Stimulated activated CD8-positive, alpha-beta memory T cell treated with anti-CD3 and anti-CD28 coated beads, Interleukin-15, amount 100 ng/mL, for 48 hours (primary cell): ENCODE measurements at places on chromosomes 5 and 9.
A peak's percentile ranks its signal among the peaks of the same experiment; 100 is the strongest.

- no peak for DNase-seq
Measured at GRCh38 chr9:37215381-37215780, 95.0 kb downstream of the ZCCHC7 start.

DNA sequence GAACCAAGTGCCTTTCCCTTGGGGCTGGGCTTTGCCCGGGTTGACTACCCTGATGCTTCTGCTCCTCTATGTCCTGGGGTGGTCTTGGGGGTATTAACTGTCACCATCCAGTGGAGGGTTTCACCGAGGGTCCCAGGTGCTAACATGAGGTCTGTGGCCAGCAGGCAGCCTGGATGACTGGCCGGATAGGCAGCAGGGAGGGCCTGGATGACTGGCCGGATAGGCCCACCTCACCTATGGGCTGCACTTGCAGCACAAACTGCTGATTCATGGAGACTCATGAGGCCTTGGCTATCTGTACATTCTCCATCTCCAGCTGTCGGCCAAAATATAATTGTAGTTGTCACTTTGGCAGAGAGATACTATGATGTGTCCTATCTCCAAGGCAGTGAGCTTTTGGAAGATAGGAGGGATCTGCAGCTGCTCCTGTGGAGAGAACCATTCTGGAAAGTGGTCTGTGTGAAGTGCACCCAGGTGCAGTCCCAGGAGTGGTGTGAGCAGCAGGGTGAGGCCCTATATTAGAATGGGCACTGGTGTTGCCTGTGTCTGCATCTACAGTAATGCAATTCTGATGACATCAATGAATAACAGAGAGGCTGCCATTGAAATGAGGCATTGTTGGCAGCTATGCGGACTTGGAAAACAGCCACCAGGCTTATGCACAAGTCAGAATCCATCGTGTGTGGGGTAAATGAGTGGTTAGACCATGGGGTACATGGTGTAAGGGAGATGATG is 26.3 kb upstream of the CDKN2AIPNL start:
- no peak for DNase-seq

DNA sequence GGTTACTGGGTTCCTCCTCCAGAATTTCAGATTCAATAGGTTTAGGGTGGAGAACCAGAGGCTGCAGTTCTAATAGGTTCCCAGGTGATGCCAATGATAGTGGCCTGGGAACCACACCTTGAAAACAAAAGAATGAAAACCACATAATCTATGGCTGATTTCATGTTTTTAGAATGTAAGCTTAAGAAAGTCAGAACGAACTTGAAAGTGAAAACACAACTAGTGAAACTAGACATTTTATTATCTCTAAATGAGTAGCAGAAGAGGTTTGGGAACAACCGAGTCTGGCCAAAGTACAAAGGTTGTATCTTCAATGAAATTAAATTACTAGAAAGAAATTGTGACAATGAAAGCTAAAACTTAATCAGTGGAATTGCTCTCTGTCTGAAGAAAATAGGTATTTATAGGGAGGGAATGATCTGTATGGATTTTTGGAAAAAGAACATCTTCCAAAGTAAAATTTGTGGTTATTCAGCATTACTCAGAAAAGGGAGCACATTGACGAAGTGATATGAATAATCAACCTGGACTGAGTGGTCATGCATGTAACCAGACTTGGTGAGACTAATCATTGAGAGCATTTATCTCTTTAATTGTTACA is 24.9 kb upstream of the CEP120 start:
- DNase-seq, result no peak

DNA sequence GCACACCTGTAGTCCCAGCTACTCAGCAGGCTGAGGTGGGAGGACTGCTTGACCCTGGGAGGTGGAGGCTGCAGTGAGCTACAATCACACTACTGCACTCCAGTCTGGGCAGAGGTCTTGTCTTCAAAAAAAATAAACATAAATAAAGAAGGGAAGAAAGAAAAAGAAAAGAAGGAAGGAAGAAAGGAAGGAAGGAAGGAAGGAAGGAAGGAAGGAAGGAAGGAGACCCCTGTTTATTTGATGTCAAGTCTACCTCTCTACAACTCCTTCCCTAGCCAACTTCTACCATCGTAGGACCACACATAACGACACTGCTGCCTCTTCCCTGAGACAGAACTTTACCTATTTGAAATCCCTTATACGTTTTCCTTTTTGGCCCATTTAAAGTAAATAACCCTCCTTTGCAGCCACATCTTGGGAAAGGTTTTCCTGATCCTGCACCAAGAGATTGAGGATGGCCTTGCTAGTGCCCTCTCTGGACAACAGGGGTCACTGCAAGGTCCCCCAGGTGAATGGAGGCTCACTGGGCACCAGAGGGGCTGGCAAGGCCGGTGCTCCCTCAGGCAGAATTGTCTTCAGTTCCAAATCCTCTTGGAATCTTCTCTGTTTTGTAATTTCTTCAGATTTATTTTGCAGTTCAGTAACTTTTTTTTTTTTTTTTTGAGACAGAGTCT is 10.5 kb downstream of the RPS14 start:
- no peak for DNase-seq

GRCh38 chr9:120490888-120491595 is 88.9 kb downstream of the CDK5RAP2 start:
- no peak for DNase-seq

DNA sequence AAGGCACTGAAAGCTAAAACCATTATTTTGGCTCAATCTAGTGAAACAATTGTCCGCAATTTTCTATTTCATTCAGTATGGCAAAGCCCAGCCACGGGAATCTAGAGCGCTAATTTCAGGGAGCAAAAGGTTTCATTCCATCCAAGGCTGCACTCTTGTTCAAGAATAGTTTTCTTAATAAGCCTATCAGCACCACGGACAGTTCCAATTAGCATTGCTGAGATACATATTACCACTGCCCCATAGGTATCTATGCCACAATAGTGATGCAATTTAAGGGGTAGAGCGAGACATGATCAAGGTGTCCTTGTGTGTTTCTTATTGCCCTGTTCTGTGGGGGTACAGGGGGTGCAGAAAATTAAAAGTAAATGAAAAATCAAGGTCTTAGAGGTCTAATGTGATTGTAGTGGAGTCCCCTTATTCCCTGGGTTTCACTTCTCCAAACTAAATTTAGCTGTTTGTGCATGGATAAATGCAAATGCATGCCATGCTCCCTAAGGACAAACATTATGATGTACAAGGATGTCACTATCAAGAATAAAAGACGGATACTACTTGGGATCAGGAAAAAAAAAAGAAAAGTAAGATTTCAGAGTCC is 45.5 kb downstream of the SPOCK1 start:
- no peak for DNase-seq

DNA sequence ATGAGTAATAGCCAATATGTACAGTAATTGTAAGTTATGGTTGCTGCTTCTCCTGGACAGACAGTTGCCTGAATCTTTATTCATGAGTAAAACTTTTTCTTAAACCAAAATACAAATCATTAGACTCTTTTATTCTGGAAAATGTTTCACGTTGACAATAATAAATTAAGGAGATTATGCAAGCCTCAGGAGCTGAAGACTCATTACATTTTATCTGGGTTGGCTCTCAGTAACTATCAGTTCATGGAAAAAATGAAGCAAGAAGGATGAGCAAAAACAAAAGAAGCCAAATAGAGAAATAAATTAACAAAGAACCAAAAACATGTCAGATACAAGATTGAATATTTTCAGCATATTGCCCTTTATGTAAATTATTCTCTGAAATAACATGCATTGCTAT is 88.9 kb upstream of the PRR16 start:
- DNase-seq, result no peak

GRCh38 chr5:139895647-139896046 is 100.0 kb downstream of the PSD2 start:
- DNase-seq, result no peak

- DNase-seq, result no peak
Measured at GRCh38 chr9:15160673-15161072, 146.3 kb downstream of the TTC39B start.

DNA sequence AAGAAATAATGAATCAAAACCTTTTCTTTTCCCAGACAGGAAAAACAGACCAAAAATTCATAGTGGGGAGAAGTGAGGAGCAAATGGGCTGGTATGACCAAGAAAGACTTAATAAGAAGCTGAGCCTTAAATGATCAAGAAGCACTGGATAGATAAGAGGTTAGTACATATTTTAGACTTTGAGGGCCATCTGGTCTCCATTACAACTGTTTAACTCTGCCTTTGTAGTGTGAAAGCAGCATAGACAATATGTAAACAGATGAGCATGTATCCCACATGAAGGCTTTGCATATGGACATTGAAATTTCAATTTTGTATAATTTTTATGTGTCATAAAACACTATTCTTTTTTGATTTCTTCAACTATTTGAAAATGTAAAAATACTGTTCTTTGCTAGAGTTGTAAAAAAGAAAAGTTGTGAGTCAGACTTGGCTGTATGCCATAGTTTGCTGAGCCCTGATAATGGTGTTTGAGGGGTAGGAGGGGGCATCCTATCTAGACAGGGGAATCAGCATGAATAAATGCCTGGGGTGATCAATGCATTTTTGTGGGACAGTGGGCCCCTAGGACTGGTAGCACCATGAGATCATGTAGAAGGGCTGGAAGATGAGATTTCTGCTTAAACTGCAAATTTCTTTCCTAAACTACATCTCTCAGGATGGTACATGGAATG is 91.8 kb upstream of the GPR151 start:
- DNase-seq, result no peak

DNA sequence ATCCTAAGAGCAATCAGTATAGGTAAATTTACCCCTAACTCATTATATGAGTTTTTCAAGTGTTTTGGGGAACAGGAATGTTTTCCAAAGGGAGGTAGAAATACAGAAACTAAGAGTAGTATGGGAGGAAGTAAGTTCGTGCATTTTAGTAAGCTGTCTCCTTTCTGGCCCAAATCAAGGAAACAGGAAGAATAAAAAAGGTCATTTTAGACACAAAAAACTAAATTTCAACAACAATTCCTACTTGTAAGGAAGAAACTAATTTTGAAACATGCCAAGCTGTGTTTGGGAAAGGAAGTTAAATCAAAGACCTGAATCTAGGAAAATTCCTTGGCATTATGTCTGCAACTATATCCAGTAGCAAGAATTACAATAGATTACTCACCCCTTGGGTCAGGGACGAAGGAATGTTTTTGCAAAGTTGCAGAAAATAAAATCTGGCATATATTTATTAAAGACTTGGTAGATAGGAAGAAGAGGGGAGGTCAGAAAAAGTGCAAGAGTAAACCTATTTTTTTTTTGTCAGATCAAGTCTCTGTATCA is 6.5 kb upstream of the RPS6 start:
- no peak for DNase-seq

- no peak for DNase-seq
Measured at GRCh38 chr9:88898039-88898720, 93.1 kb upstream of the S1PR3 start.

- DNase-seq, result no peak
Measured at GRCh38 chr9:129328355-129329042, 150.4 kb upstream of the IER5L start.

DNA sequence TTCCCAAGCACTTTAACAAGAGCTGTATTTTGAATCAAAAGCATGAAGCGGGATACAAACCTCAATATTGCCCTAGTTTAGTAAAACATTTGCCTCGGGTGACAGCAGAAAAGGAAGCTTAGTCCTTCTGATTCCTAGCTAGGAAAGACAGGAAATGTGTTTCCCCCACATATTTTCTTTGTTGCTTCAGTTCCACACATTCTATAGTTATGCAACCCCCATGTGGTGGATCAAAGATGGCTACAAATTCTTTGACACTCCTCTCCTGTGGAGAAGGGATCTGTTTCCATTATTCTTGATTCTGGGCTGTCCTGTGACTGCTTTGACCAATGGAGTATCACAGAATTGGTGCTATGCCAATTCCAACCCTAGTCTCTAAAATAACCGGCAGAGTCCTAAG is 89.1 kb upstream of the SLC30A5 start:
- no peak for DNase-seq

DNA sequence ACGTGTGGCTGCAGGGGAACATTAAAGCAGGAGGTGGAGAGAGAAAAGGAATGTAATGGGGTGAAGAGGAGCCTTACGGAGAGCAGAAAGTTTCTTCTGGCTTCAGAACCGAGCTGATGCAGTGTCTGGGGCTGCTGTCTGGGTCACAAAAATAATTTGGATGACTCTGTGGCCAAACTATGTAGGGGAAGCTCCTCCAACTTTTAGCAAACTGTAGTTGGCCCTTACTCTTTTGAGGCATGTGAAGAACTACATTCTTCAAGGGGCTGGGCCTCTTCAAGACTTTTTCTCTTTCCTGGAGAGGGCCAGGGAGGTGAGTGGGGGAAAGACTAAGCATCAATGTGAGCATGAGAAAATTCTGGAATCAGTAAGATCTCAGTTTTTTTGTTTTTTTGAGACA is 31.9 kb upstream of the SPARC start:
- DNase-seq, result no peak

- no peak for DNase-seq
Measured at GRCh38 chr9:95482621-95483020, 34.1 kb downstream of the PTCH1 start.

- no peak for DNase-seq
Measured at GRCh38 chr5:136098176-136098575, 34.5 kb upstream of the SMAD5 start.

DNA sequence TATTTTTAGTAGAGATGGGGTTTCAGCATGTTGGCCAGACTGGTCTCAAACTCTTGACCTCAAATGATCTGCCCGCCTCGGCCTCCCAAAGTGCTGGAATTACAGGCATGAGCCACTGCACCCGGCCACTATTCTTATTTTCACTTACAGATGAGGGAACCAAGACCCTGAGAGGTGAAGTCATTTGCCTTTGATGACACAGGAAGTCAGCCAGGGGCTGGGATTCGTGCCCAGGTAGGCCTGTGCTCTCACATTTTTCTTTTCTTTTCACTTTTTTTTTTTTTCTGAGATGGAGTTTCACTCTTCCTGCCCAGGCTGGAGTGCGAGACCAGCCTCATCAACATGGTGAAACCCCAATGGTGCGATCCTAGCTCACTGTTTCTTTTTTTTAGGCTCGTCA is 22.2 kb downstream of the ENG start:
- no peak for DNase-seq

- DNase-seq, result peak; percentile 4
Measured at GRCh38 chr9:26723486-26723885, 169.1 kb downstream of the CAAP1 start.

- DNase-seq, result no peak
Measured at GRCh38 chr9:103168254-103168653, 173.1 kb downstream of the CYLC2 start.

DNA sequence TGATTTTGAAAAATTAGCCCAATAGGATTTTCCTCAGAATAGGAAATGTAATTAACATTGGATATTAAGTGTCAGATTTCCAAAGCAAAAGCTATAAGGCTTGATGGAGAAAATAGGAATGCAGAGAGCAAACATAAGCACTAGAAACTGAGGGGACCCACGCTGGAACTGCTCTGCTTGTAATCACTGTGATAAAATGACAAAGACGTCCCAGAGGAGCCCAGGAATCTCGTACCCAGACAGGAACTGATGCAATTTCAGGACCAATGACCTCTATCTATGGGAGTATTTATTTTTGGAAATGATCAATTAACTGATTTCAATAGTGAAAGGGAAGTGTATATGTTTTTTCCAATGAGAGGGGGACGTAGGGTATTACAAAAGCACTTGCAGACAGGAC is 714.5 kb upstream of the WWC1 start:
- DNase-seq, result no peak

GRCh38 chr5:14201325-14202045 is 58.3 kb downstream of the TRIO start:
- DNase-seq, result no peak
